ENCODE measurements at places on chromosomes 2 and 18.
A peak's percentile ranks its signal among the peaks of the same experiment; 100 is the strongest.

- no peak for DNase-seq
Measured at GRCh38 chr2:176415937-176416499, 146.8 kb downstream of the MTX2 start.

DNA sequence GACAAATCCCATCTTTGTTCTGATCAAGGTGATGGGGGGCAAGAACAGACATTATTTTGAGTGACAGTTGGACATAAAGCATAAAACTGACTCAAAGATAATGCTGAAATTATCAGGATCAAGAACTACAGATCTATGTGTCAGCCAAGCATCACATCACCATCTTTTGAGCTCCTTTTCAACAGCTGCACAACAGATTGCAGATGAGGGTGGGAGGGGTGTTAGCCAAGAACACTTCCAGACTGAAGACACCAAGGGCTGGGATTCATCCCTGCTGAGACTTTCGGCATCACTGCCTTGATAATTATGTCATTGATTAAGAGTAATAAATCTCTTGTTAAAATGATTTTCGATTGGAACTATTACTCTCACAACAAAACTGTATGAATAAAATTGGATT, 191.5 kb upstream of the NETO1 start:
- no peak for DNase-seq

GRCh38 chr2:226585130-226585561, 214.5 kb downstream of the IRS1 start:
- no peak for DNase-seq

DNA sequence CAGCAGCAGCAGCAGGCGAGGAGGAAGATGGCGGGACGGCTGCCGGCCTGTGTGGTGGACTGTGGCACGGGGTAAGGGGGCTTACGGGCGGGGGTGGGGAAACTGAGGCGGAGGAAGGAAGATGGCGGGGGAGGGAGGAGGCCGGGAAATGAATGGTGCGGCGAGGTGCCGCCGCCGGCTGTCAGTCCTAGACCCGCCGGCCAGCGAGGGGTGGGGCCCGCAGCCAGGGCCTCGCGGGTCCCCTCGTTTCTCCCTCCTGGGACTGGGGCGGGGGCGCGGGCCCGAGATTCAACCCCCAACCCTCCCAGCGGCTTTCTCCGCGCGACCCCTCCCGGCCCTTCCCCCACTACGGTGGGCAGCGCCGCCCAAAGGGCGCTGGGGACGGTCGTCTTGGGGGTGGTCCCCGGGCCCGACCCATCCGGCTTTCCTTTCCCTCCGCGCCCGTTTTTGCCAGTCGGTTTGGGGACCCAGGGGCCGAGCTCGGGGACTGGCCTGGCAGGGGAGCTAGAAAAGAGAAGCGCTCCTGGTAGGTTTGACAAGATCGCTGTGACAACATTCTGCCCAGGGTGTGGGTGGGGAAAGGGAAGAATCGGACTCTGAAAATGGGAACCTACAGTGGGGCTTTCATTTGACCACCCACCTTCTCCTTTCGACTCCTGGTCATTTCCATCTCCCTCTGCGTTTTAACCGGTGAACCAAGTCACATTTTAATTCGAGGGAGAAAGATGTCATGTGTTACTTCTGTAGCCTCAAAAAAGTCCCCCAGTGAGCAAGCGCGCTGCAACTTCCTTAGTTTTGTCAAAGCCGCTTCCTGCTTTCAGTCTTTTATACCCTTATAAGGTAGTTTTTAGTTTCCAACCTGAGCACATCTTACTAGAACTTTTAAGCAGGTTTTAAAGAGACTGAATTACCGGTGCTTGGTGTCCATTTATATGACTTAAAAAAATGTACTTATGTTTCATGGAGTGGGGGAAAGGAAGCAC, 655 bp downstream of the ACTR3 start:
- DNase-seq = peak; percentile 82

- no peak for DNase-seq
Measured at GRCh38 chr18:5288517-5288935, 7.0 kb downstream of the ZBTB14 start.

DNA sequence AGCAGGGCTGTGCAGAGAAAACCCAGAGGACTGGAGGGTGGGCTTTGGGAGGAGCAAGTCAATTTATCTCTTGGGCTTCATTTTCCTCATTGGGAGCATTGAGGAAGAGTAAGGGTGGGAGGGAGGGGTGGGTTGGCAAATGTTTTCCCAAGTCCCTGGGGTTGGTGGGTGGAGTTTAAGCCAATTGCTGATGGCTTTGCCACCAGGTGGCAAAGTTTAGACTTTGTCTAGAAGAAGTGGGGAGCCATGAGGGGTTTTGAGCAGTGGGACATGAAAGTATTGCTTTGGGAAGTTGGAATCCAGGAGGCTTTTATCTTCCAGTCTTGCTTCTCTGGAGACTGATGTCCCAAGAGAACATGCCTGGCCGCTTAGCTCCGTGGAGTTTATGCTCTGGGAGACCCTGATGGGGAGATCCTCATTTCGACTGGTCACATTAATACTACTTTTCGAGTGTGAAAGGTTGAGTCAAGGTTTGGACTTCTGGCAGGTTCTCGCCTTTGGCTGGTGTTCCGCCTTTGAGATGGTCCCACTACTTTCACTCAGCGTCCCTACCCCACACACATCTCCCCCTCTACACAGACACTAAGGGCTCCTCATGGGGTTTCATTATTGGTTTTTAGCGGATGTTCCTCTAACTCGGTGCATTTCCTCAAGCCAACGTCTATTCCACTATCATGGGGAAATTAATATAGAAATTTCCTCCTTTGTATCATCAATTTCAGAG, 126.7 kb downstream of the PRKCE start:
- peak; percentile 15 for DNase-seq

- DNase-seq = no peak
Measured at GRCh38 chr2:209864716-209865295, 93.2 kb downstream of the UNC80 start.

DNA sequence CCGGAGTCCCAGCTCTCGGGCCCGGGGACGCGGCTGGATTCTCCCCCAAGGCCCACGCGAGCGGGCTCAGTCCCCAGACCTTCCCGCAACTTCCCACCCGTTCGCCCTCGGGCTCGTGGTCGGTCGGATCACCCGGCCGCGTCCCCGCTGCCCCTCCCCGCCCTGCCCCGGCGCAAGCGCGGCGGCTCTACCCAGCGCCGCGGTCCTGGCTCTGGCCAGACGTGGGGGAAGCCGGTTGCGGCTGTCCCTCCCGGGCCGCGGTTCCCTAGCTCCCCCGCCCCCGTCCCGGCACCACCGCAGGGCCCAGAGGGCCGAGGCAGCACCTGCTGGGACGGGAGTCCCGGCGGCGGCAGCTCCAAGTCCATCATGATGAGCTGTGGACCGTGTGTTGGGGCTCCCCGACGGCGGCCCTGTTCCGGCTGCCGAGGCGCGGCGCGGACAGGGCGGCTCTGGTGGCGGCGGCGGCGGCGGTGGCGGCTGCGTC, 276 bp downstream of the NFE2L2 start:
- DNase-seq = no peak

- DNase-seq = no peak
Measured at GRCh38 chr2:43758739-43759138, 15.1 kb upstream of the DYNC2LI1 start.

DNA sequence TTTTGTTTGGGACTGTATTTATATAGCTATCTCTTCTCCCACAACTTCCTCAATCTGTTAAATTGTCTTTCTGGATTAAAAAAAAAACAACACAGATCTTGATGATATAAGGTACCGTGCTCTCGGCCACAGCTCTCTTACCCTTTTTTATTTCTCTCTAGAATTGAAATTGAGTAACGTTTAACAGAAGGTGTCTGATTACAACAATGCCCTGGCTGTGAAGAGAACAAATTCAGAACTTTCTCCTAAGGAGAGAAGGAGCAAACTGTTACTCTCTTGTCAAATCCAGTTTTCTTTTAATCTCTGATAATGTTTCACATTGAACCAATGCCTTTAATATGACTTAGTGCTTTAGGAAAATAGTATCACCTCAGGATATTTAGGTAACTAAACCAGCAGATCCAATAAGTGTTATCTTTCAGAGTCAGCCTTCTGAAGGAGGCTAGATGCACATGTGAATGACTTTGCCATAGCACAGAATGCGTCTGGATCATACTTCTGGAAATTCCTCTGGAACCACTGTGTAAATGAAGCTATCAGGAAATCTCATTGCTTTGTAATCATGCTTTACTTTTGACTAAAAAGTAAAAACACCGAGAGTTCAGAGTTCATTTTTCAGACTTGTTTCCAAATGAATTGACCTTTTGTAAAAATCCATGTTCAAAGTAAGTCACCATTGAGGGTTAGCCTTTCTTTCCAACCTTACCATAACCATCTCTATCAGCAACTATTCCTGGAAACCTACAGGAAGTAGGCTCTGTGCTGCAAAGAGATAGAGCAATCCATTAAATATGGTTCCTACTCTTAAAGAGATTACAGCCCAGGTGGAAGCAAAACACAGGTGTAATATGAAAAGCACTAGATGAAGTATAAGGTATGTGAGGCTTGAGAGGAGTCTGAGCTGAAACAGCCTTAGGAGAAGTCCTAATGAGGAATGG, 147.0 kb upstream of the OSR1 start:
- DNase-seq = no peak

- DNase-seq = peak; percentile 29
Measured at GRCh38 chr2:218074031-218074430, 5.0 kb downstream of the RUFY4 start.

GRCh38 chr2:174327841-174328113, 7.0 kb upstream of the SP9 start:
- no peak for DNase-seq

DNA sequence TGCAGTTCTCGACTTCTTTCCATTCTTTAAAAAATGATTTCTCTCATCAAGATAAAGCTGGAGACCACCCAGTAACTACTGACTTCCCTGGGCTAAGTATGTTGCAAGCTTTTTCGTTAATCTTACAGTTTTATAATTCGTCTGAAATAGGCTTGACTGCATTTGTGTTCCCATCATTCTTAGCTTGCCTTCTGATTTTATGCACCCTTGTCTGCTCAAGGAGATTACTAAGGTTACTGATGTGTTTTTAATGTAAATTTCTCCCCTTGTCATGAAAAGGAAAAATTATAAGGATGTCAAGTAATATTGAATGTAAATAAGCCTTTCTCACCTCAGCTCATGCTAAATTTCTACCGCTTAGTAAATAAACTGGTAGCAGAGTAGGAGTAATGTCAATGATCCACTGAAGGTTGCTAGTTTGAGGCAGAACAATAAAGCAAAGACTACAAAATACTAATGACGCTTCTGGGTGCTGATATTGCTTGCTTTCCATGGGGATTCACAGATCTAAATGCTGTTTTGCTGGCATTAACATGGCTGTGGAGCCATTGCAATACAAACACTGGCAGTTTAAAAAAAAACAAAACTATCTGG, 91.9 kb upstream of the CDH20 start:
- DNase-seq = no peak

DNA sequence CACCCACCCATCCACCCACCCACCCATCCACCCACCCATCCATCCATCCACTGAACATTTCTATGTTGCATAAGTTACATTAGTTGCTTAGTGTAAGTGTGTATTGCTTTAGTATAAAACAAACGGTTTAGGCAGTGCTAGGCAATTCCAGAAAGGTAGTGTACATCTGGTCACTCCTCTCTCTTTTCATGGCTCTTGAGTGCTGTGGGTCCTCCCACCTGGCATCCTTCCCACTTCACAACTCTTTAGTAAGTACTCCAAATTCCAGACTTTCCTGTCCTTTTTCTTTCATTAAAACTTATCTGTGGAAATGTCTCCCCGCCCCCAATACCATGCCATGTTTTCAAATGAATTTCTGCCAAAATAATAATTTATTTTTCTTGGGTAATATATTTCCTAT, 122.5 kb downstream of the PLEKHM3 start:
- DNase-seq = no peak

DNA sequence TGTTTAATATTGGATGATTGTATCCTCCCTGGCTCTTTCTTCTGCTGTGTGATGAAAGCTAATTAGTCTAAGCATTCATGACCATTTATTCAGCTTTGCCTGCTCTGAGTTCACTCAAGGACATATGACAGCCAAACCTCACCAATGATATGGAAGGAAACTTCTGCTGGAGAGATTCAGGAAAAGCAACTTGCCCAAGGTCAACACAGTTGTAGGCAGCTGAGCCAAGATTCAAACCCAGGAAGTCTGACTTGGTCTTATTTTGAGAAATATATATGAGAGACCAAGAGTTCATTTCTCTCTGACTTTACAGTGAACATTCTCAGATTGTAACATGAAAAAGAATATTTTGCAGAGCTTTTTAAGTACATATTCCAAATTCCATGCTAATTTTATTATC, 1588.5 kb upstream of the PIK3C3 start:
- DNase-seq = no peak

GRCh38 chr2:22377268-22377667, 1007.7 kb upstream of the KLHL29 start:
- DNase-seq = no peak

DNA sequence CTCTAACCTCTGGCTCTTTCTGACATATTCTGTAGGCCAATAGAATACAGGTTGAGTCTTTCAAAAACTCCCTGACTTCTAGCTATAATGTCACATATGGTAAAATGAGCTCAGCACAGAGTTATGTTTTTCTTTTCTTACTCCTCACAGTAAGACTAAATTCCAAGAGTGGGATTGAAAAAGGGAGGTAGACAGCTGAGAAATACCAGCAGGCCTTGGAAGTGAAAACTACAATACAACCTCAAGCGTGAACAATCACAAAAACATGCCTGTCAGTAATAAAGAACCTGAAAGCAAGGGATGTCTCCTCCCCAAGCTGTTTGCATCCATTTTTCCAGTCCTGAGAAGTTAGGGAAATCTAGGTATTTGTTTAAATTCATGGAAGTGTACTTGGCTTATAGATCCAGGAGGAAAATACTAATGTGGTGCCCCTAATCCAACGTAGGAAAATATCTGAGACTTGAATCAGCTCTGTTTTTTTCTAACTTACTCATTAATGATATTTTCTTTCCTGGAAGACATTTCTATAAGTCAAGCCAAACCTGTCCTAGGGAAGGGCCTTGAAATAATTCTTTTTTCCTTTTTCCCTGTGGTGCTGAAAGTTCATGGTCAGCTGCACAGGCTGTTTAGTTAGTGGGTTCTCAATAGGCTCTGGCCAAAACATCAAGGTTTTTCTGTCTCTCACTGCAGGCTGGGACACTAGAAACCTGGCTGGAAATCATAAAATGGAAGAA, 167.9 kb upstream of the SPATS2L start:
- no peak for DNase-seq

- peak; percentile 51 for DNase-seq
Measured at GRCh38 chr2:147845411-147845971, 662 bp downstream of the ACVR2A start.

DNA sequence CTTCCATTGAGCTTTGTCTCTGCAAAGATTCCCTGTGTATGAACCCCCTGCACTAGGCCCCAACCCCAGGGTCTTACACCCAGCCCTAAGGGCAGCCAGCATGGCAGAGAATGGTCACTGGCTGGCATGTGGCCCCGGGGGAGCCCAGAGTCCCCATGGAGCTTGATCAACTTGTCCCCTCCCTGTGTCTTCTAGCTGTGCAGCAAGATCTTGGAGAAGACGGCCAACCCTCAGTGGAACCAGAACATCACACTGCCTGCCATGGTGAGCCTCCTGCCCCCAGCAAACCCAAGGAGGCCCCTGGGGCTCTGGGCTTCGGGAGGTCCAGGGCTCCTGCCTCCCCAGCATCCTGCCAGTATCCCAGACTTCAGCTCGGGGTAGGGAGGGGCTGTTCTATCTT, 81.5 kb downstream of the DYSF start:
- no peak for DNase-seq

Measured in ACHN (cell line).